ENCODE measurements at places on chromosomes 1 and 21.

GRCh38 chr1:6353955-6354658 lies 39.5 kb downstream of the ACOT7 start:
- no peak for DNase-seq

DNA sequence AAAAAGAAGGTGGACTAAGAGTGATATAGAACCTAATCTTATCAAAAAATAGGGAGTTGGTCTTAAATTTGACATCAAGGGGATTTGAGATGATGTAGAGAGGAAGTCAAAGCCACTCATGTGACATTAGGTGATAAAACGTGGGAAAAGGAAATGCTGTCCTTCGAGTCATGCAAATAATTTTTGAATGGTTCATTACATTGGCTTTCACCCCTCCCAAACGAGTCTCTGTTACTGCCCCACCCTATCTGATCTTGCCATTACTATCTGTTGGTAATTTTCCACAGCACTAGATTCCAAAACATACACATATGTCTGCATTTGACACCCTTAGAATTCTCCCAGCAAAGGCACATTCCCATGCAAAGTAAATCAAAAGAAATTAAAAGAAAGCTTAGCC lies 531.1 kb upstream of the ADAMTS5 start:
- DNase-seq, result no peak

GRCh38 chr1:231023150-231023549 lies 16.9 kb downstream of the FAM89A start:
- DNase-seq, result no peak

DNA sequence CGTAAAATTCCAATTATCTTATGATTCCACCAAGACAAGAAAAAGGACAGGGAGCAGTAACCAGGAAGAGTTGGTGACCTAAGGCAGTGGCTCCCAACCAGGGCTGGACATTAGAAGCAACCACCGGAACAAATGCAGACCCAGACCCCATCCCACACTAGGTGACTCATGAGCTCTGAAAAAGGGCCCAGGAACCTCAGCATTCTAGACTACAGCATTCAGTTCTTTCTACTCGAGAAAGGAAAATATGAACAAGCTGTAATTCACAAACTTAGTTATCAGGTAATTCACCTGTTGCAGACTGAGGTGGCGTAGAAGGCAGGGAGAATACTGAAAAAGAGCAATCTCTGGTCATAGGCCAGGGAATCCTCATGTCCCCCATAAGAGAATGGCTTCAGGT lies 138.4 kb upstream of the KRTAP19-8 start:
- DNase-seq, result no peak

DNA sequence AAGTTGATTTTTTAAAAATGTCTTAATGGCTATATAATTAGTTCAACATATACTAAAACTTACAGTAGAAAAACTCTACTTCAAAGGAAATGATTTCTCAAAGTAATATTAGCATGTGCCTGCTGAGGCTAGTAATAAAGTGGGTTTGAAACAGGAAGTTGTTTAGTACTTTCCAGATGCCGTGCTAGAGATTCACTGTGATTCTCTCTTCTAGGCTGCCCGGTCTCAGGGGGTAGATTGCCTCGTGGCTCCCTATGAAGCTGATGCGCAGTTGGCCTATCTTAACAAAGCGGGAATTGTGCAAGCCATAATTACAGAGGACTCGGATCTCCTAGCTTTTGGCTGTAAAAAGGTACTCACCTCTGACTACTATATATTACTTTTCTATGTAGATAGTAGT lies 9.1 kb downstream of the EXO1 start:
- DNase-seq, result no peak

- DNase-seq, result peak; percentile 45
Measured at GRCh38 chr21:46605767-46606426, 1.0 kb upstream of the S100B start.

DNA sequence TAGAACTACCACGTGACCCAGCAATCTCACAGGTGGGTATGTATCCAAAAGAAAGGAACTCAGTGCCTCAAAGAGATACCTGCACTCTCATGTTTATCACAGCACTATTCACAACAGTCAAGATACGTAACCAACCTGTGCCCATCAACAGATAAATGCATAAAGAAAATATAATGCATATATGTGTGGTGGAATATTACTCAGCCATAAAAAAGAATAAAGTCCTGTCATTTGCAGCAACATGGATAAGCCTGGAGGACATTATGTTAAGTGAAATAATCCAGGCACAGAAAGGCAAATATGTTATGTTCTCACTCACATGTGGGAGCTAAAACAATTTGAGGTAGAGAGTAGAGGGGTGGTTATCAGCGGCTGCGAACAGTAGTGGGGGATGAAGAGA lies 413.8 kb downstream of the SMYD3 start:
- no peak for DNase-seq

GRCh38 chr1:192937128-192937527 lies 122.0 kb downstream of the UCHL5 start:
- DNase-seq, result no peak

DNA sequence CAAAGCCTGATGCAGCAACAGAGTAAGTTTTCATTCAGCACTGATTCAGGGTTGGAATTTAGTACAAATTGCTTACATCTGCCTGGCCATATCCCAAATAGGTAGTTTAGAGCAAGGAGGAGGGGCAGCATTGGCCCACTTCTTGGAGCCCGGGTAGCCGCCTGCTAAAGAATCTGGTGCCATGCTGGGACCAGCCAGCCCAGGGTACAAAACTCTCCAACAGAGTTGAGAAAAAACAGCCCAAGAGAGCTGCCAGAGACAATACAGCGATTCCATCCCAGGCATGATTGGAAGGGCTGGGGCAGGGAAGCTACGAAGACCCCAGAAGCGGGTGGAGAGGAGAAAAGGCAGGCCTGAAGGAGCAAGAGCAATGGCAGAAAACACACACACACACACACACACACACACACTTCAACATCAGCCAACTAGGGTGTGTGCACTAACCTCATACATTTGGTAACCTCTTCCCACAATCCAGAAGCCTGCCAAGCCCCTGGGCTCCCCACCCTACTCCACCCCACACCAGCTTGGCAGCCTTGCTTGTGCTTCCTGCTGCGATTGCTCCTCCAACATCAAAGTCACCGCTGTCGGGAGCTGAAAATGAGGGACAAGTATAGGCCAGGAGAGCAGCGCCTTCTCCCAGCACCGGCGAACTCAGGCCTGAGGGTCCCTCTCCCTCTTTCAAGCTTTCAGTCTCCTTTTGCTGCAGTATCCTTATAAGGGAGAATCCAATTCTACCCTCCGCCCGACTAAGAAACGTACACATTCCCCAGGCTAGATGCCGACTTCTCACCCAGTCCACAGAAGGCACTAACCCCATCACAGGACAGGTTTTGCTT lies 1.2 kb downstream of the PIK3C2B start:
- no peak for DNase-seq

GRCh38 chr1:66624412-66625060 lies 90.6 kb downstream of the SGIP1 start:
- no peak for DNase-seq

- no peak for DNase-seq
Measured at GRCh38 chr1:175176246-175176645, 16.3 kb downstream of the KIAA0040 start.

DNA sequence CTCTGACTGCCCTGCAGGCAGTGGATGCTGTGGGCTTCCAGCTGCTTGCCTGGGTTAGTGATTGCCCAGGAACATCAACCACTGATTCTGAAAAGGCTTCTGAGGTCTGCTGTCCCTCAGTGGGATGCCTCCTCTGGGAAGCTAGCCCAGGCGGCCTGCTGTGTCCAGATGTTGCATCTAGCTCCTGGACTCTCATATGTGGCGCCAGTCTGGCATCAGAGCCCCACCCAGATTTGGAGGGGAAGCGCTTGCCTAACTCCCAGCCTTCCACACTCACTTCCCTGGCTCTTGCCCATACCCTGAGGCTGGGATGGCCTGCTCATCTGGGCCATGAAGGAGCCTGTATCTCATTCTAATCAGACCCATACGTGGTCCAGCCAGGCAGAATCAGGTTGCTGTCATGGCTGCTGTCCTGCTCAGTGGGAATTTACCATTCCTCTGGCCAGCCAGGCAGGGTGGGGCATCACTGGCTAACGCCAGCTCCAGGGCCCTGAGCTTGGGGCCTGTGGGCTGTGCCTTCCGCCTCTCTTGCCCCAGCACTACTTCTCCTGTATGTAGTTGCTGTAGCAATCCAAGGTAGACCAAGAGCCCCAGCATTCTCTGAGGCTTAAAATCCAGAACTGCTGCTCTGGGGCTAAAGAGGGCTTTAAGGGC lies 4.1 kb downstream of the CSF1 start:
- no peak for DNase-seq

GRCh38 chr1:217617126-217617525 lies 13.8 kb downstream of the GPATCH2 start:
- DNase-seq, result no peak

DNA sequence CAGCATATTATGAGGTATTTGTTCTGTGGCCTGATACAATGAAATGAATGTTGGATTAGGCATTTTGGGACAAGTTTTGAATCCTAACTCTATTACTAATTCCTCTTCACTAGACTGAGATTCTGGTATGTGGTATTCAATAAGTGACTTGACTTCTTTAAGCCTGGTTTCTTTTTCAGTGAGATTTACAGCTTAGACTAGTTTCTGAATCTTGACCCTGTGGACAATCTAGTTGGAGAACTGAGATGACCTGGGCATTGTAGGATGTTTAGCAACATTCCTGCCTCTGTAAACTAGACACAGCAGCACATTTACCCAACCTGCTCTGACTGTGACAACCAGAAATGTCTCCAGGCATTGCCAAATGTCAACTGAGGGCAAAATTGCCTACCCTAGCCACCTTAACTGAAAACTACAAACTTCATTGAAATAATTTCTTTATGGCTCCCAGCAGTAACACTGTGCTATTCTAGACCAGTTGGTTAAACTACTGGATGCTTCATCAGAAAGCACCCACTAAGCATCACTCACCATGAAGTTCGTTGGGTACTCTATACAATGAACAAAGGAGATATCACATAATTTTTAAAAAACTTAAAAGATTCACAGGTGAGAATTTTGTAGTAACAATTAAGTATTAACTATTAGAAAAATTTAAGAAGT lies 16.8 kb downstream of the PTPRC start:
- DNase-seq, result no peak

DNA sequence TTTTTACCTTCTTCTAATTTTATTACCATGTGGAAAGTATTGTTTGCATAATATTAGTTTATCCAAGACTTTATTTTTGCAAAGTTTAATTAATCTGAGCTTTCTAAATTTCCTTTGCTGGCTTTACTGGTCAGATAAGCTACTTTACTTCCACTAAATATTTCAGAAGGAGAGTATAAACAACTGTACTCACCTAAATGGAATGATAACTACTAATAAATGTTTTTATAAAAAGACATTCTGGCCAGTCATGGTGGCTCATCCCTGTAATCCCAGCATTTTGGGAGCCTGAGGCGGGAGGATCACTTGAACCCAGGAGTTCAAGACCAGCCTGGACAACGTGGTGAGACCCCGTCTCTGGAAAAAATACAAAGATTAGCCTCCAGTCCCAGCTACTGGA lies 36.0 kb downstream of the ATP8B2 start:
- DNase-seq, result no peak

DNA sequence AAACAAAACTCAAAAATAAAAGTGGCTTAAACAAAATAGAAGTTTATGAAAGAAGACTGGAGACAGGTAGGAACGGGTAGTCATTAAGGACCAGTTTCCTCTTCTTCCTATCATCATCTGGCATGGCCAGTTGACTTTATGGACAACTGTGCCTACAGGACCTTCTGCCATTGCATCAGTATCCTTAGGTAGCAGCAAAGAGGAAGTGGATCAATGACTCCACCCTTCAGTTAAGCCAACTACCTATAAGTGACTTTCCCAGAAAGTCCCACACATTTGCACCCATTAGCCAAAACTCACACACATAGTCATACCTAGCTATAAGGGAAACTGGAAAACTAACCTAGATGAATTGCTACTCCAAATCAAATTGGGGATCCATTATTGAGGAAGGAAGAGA lies 51.7 kb downstream of the RASAL2 start:
- DNase-seq, result no peak

- DNase-seq, result no peak
Measured at GRCh38 chr1:20931930-20932436, 144.9 kb upstream of the HP1BP3 start.

DNA sequence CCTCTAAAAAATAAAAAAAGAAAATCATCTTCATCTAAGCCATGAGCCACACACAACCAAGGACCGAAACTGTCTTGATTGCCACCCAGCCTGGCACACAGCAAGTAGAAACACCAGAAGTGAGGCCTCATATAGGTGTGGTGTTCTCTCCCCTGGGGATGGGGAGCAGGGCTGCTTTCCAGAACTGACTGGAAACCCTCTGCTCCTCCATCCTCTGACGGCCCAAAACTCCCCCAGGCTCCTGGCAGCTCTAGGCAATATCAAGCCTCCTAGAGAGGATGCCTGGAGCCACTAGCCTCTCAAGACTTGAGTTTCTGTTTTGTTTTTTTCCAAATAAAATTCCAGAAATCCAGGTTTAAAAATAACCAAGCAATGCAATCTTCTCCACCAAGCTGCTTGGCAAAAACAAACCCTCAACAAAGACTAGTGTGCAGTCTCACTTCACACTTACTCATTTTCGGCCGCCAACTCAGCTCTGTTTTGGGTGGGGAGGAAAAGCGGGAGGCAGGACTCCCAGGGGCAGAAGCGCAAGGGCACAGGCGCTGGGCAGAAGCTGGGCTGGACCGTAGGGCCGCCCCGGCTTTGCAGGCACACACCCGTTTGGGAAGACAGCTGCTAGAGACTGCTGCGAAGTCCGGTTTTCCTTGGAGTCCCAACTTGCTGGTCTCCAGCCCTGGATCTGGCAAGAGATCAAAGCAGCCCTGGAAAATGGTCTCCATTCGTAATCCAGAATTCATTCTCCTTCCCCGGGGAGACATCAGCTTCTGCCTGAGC lies 78.2 kb upstream of the CAPZB start:
- DNase-seq, result no peak

DNA sequence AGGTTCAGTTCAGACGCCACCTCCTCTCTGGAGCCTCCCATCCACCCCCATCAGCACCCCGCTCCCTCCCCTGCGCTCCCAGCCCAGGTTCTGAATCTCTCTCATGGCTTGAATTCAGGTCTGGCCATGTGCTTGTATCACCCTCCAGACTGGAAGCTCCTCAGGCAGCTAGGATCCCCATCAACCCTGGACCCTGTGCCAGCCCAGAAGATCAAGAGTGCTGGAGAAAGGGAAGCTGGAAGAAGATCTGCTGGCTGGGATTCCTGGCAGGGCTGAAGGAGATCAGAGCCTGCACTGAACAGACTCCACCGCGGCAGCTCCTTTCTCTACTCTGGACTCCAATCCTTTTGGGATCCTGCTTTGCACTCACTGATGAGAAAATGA lies 11.7 kb upstream of the TINAGL1 start:
- DNase-seq, result no peak

GRCh38 chr1:37047542-37047941 lies 13.2 kb upstream of the GRIK3 start:
- DNase-seq, result no peak

DNA sequence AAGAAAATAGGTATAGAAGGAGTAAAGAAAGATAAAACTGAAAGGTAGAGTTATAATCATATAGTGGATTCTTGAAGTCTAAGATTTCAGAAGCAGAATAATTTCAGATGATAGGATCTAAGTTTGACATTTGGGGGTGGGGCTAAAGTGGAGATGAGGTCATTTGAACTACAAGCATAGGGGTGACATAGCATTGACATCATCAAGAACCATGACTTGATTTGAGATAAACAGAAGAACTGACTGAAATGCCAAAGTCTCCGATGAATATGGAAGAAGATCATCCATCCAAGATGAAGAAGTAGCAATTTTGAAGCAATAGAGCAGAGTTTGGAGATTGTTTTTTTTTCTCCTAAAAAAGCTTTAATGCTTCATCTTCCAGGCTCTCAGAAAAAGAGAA lies 122.3 kb downstream of the MACF1 start:
- no peak for DNase-seq
